ENCODE measurements at places on chromosomes 7 and 10.

DNA sequence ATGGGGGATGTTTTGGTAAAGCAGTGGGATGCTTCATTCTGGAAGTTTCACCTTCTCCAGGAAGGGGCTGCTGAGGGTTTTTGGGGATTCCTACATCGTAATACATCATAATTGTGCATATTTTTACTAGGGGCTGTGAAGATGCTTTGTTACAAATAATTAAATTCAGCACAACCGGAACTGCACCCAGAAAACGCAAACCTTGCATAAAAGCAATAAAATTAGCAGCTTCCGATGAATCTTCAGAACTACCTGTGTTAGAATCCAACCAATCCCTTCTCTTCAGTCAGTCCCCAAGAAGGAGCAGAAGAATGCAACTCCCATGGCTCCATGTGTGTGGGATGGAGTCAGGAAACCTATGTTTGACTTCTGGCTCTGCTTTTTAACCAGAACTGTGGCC, 48.4 kb upstream of the HMX3 start:
- DNase-seq = no peak

DNA sequence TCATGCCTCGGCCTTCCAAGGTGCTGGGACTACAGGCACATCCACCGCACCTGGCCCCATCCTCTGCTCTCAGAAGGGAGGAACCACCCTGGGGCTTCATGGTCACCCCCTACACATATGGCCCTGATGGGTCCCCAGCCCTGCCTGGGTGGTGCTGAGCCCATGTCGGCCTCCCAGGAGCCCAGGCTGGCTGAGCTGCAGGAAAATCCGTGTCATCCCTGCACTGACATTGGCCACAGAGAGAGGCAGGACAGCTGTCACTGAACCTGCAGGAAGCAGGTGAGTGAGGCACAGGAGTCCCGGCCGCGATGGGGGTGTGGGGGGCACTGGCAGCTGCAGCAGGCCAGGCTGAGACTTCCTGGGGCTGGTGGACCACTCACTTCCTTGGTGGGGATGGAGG, 8.0 kb downstream of the GRIFIN start:
- DNase-seq = no peak

GRCh38 chr10:17645621-17646345, 1.8 kb downstream of the STAM start:
- peak; percentile 3 for DNase-seq

DNA sequence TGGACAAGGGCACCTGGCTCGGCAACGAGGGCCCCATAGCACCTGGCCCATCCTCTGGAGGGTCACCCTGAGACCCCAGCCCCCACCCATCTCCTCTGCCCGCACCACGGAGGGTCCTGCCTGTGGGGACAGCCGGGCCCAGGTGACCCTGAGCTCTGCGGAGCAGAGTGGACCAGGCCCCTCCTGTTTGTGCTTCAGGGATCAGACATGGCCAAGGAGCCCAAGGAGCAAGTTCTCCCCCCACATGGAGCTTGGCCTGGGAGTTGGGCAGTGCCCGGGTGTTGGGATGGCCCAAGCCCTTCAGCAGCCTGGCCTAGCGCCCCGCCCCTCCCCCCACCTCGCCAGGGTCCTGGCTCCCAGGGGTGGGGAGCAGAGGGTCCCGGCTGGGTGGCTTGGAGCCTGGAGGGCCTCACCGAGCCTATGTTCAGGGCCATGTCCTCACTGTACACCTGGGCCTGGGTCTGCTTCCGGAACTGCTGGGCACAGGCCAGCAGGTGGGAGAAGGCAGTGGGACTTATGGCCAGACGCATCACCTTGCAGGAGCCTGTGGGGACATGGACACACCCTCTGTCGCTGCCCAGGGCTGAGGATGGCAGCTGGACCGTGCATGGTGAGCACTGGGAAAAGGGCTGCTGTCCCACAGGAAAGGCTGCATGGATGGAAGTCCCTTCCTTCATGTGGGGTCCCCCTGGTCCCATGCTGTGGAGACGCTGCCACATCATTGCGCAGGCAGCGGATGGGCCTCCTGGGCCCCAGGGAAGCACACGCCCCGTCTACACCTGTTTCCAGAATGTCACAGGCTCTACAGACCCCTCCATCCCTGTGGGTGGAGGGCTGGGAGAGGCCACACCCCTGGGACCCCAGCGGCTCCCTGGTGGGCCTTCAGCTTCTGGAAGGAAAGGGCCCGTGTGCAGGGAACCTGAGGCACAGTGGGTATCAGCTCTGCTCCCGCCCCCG, 49.2 kb upstream of the NKX6-2 start:
- no peak for DNase-seq

- DNase-seq = no peak
Measured at GRCh38 chr10:1190052-1190395, 133.8 kb downstream of the WDR37 start.

DNA sequence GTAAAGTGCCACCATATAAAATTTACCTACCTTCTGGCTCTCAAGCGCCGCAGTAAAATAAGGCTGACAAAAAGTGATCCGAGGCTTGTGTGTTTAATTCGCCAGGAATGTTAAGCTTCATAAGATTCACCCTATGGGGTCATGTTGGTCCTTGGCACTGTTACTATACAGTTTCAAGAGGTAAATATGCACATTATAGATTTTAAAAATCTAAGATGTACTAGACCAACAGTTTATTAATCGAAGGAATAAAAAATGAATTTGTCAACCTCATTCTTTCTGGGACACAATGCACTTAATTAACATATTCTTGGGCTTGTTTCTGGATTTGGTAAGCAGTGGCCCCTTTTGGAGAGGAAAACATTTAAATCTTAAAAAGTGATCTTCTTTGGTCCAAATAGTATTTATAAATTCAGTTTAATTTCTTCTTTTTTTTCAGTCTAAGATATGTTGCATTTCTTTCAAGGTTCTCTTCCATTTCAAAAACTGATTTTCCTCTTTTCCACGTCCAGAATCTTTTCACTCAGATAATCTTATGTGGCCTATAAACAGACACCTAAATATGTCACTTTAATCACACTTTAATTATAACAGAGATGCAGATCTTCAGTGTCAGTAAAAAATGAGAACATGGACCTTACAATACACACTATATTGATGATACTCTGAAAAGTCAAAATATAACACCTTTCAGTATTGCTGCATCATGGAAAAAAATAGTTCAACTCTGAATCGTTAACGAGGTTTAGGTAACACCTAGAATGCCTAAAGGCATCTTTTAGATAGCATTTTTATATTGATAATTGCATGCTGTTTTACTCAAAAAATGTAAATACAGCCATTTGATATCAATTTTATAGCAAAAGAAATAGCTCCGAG, 3.8 kb upstream of the SKIDA1 start:
- DNase-seq = no peak

DNA sequence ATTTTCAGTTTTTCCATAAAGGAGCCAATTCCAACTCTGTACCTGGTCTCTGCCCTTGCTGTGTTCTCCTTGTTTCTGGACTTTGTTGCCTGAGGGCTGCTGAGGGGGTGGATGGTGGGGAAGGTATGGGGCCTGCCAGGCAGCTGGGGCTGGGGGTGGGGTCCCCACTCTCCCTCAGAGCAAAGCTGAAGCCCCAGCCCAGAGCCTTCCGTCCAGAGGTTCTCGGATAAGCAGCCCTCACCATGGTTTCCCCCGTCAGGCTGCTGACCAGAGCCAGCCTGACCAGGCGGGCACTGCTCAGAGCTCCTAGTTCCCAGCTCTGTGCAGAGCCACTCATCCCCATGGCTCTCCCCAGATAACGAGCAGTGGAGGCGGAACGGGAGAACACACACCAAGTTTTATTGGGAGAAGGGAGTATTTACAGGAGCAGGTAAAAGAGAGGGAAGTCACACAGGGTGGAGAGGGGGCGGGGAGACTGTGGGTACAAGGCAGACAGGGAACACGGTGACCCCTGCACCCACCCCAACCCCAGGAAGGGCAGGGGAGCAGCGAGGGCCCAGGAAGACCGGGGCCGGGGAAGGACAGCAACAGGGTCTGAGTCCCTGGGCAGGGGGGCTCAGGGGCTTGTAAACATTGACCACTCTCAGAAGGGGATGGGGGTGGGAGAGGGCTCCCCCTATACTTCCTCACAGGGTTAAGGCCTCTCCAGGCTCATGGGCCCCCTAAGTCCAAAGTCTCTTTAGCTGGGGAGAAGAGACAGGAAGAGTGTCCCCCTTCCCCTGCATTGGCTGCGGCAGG, 5.8 kb downstream of the GNB2 start:
- no peak for DNase-seq

DNA sequence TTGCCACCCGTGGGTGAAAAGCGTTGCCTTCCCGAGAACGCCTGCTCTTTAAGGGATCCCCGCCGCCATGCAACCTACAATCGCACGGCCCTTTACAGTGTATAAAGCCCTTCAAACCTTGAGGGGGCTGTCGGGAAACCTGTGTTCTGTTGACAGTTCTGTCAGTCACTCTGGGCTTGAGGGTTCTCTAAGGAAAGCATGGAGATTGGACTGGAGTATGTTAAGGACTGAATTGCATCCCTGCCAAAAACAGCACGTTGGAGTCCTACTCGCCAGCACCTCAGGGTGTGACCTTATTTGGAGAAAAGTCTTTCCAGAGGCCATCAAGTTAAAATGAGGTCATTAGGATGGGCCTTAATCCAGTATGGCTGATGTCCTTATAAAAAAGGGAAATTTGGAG, 70.6 kb downstream of the PFKFB3 start:
- no peak for DNase-seq

DNA sequence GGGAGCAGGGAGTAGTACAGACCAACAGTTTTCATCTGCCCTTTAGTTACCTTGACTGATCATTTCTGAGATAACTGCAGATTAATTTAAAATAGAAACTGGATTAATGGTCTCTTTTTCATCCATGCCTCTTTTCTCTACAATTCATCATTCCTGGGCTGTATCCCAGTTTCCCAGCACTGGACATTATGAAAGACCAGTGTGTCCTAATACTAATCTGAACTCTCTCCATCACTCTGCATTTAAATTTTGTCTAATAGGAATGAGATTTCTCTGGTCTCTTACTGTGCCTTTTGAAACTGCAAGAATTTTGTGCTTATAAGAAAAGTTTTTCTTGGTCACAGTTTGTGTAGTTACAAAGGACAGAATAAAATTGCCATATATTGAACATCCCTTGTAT, 12.7 kb downstream of the PLEKHA8 start:
- no peak for DNase-seq

DNA sequence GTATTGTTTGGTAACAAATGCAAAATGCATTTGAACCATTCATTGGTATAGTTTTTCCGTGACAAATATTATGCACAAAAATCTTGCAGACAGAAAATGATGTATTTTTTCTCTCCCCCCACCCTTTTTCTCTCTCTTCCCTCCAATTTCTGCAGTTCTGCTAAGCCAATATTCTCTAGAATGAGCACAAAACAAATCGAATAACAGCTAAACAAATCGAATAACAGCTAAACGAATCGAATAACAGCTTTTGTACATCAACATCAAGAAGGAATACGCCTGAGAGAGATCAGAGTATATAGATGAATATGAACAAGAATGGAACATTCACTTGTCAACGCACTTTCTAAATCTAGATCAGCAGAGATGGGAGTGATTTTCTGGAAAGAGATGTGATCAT, 108.0 kb upstream of the KMT2E start:
- DNase-seq = no peak

GRCh38 chr10:49615721-49616120, 1.9 kb downstream of the CHAT start:
- no peak for DNase-seq

GRCh38 chr7:135784013-135784412, 35.4 kb upstream of the FAM180A start:
- DNase-seq = no peak

- DNase-seq = no peak
Measured at GRCh38 chr7:149245244-149245643, 5.8 kb downstream of the ZNF212 start.

DNA sequence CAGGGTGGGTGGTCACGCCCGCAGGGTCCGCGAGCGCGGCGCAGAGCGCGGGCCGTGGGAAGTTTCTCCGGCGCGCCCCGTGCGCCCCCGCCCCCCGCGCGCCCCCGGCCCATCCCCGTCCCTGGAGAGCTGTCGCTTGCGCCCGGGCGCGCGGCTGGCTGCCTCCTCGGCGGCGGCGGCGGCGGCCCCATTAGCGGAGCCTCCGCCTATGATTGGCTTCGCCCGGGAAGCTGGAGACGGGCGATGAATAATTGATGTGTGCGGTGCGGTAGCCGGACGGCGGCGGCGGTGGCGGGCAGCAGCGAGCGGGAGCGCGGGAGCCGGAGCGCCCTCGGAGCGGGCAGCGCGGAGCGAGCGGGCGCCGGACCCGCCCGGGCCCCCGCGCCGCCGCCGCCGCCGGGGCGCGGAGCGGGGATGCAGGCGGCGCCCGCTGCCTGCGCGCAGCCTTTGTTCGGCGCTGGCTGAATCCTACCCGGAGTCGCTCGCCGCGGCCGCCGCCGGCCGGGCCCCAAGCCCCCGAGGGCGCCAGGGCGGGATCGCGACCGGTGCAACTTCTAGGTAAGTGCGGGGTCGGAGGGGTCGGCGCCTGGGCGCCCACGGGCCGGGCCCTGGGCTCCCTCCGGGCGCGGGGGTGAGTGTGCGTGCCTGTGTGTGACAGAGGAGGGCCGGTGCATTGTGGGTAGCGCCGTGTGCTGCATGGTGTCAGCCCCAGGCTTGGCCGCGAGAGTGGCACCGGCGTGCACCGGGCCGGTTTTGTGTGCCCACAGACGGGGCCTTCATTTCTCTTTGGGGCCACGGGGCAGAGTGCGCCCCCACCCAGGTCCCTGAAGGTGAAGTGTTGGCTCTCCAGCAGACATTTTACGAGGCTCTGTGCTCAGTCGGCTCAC, 103.8 kb upstream of the PPIF start:
- no peak for DNase-seq
